Progenitor cell of endocrine pancreas (in vitro differentiated cells): ENCODE measurements at places on chromosomes 2 and 18.

GRCh38 chr2:218878486-218878885 lies 2.2 kb upstream of the WNT10A start:
- DNase-seq, result no peak

DNA sequence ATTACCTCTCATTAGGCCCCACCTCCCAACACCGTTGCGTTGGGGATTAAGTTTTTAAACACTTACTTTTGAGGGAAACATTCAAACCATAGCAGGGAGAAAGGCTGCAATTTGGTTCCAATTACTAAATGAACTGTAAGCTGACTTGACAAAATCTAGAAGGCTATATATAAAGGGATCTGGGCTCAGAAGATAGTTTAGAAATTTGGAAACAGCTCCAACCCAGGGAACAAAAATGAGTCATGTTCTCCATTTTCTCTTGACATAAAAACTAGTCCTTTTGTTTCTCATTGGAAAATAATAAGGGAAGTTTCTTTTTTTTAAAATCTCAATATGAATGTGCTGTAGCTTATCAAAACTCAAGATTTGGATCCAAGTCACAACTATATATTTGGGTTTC lies 17.5 kb downstream of the MOGAT1 start:
- no peak for DNase-seq

- DNase-seq, result no peak
These were observed 3.8 kb upstream of the QPCT start for GRCh38 chr2:37340637-37341036.

- no peak for DNase-seq
These were observed 296 bp downstream of the TTC21B start for GRCh38 chr2:165953306-165953654.

- no peak for DNase-seq
These were observed 371.9 kb downstream of the DPP10 start for GRCh38 chr2:114814355-114814754.

- DNase-seq, result no peak
These were observed 56.4 kb downstream of the PUM2 start for GRCh38 chr2:20294231-20294630.

DNA sequence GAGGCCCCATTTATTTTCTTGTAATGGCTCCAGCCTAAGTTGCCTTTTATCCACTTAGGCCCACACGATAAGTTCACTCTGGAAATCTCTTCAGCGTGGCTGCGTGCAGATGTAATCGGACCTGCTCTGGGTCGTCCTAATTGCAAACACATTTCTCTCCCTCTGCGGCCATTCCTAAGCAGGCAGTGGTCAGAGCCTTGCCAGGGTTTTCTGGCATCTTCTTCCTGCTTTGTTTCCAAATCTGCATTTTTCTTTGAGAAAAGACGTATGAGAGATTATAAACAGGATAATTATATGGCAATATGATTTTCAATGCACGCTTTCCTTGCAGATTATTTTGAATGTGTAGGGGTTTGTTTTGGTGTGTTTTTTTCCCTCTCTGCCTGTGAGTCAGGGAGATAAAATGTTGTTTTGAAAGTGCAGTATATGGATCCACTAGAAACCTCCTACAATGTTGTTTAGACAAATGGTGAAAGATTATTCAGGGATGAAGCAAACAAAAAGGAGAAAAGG lies 239.4 kb upstream of the TANK start:
- DNase-seq, result no peak

DNA sequence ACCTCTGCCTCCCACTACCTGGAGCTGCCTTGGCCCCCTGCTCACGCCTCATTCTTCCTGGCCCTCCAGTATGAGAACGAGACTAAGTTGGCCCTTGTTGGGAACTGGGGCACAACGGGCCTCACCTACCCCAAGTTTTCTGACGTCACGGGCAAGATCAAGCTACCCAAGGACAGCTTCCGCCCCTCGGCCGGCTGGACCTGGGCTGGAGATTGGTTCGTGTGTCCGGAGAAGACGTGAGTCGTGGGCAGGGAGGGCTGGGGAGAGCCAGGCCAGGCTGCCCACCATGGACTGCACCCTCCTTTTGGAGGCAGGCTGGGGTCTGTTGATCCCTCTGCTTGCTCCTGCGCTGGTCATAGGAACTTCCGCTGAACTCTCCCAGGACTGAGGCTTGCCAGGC lies 114.7 kb downstream of the DYSF start:
- DNase-seq, result no peak

DNA sequence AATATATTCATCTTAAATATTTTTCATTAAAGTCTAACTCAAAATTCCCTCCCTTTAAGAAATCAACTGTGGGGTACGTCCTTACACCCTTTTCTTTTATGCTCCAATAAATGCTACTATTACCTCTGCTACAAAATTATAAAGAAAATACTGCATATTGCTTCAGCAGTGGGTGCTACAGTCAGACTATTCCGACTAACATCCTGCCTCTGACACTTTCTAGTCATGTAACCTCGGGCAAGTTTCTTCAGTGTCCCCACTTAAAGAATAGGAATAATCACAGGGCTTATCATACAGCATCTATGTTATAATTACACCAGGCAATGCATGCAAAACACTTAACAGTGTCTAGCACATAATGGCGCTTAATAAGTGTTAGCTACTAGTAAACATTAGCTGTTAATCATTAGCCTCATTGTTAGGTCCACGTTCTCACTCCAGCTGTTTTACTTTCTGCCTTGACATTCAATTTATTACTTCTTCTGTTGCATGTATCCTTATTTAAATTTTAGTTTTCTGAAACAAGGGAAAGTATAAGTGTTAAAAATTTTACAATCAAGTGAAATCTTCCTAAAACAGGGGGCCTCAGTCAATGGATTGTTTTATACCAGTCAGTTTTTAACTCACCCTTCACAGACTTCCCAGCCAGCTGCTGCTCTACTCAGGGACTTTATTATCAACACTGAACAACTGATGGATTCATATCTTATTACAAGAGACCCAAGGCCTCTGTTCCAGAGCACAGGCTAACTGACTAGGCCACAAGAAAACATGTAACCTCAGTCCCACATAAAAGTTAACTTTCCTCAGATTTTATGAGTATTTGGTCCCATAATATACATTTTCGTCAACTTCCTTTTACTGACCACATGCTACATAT lies 54.0 kb downstream of the CLASP1 start:
- DNase-seq, result no peak

DNA sequence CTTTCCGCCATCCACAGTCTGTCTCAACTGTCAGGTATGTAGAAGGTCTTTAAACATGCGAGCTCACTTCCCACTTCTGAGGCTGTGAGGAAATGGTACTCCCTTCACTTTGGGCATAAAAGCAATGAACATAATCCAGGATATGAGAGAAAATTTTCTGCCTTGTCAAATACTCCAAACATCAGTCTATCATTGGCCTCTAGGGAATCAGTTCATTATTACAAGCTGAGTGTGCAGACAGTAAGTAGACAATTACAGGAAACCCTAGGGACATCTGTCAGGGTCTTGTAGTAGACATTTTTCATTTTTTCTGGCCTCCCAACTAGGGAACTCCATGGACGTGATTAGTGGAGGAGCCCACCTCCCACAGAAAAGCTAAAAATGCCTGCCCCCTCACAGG lies 13.6 kb upstream of the APCDD1 start:
- no peak for DNase-seq

GRCh38 chr2:43553341-43553855 lies 42.4 kb downstream of the THADA start:
- no peak for DNase-seq
